ENCODE measurements at places on chromosomes 16 and 17. TPM values are rescaled to one million over a fixed set of nuclear protein-coding genes. Genes with fewer than 3 reads are reported as not detected.

GRCh38 chr17:17508019-17508535 lies 11.9 kb upstream of the RASD1 start:
- no peak for DNase-seq

- DNase-seq = no peak
These were observed 11.5 kb upstream of the TBX4 start for GRCh38 chr17:61440697-61441096.

DNA sequence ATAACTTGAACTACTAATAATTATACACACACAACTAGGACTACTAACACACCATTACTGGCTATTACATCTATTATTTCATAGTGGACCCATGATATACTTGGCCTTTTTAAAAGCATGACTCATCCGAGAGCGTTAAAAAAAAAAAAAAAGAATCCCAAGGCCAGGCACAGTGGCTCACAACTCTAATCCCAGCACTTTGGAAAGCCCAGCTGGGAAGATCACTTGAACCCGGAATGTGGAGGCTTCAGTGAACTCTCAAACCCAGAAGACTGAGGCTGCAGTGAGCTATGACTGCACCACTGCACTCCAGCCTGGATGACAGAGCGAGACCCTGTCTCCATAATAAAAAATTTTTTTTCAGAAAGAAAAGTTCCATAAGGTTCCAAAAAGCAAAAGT lies 3.1 kb downstream of the GLG1 start:
- DNase-seq = no peak

GRCh38 chr17:56681561-56682266 lies 88.2 kb downstream of the NOG start:
- peak; percentile 43 for DNase-seq

DNA sequence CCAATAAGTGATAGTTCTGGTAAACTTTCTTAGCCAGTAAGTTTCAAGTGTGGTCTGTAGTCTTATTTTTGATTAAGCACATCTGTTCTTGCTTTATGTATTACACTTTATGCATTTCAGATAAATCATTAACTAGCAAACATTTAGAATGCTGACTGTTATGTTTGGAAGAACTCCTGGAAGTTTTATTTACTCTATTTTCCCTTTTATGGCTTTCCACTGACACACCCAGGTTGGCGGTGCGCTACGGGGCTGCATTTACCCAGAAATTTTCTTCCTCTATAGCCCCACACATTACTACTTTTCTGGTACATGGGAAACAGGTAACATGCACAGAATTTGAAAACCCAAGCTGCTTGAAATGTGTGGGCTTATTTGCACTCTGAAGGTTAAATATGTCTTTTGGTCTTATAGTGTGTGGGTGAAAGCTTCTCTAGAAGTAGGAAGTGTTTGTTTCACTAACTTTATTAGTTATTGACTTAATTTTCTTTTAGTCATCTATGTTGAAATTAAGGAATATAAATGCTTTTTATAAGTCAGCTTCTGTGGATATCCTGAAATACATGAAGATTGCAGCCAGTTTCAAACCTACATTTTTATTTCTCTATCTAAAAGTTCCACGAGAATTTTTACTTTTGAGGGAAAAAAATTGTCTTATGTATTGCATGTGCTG lies 203.7 kb downstream of the PHKB start:
- DNase-seq = no peak

DNA sequence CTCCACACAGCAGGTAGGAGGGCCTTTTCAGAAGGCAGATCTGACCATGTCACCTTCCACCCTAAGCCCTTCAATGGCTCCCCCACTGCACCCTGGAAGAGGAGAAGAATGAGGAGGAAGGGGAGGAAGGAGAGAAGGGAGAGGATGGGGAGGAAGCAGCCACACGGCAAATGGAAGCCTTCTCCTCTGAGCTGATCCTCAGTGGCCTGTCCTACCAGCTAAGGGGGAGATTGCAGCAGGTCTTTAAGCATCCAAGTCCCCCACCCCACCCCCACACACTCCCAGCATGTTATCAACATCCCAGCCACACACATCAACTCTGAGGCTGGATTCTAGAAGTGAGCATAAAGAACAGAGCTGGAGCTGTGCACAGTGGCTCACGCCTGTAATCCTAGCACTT lies 46.2 kb upstream of the RBFOX3 start:
- DNase-seq = no peak

DNA sequence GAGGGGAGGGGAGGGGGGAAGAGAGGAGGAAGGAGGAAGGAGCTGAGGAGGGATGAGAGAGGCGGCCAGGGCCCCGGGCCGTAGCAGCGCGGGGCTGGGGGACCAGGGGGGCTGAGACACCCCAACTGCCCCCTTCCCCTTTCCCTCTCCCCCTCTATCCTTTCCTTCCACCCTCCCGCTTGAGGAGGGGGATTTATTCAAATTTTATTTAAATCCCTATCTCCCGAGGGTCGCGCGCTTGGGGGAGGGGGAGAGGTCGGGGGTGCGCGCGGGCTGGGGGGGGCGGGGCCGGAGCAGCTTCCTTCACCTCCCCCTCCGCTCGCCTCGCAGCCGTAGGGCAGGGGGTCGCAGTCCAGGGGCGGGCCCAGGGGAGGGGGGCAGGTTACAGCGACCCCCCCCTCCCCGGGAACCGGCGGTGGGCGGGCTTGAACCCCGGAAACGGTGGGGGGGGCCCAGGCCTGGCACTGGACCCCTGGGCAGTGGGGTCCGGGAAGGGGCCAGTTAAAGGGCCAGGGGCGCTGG lies at the start of gene FBXL19:
Gene FBXL19 (plus strand): TSS at position 19 of the 522 bp plus-strand sequence. CDS start 2,183 bp downstream, outside the sequence.
- DNase-seq = no peak

GRCh38 chr16:57406881-57407280 lies 2.3 kb downstream of the CCL17 start:
- DNase-seq = no peak

SNAI3 gene
- 5.8 TPM for total RNA-seq

CYB5B gene
- total RNA-seq = 152 TPM

RBFOX1 gene
- not detected for total RNA-seq

SERPINF2 gene
- not detected for total RNA-seq

Data from activated CD4-positive, alpha-beta memory T cell treated with anti-CD3 and anti-CD28 coated beads for 36 hours (primary cell).